CD4-positive, alpha-beta T cell treated with Interleukin-4 for 1 hour (primary cell): ENCODE measurements at places on chromosomes 12 and 14.

- DNase-seq = no peak
Measured at GRCh38 chr14:55662752-55663151, 82.7 kb downstream of the KTN1 start.

DNA sequence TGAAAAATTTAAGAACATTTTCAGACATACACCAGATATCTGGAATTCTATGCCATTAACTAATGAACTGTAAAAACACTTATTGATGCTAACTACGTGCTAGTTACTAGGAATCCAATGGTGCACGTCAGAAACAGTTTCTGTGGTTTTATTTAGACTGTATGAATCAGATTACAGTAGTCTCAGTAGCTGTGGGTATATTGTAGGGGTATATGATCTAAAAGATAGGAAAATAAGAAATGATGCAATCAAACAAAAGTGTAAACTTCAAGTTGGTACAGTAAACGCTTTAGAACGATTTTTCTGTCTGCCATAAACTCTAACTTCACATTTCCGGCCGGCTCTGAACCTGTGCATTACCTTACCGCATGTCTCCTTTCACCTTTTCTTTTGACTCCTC, 2.3 kb downstream of the ABCC9 start:
- no peak for DNase-seq

DNA sequence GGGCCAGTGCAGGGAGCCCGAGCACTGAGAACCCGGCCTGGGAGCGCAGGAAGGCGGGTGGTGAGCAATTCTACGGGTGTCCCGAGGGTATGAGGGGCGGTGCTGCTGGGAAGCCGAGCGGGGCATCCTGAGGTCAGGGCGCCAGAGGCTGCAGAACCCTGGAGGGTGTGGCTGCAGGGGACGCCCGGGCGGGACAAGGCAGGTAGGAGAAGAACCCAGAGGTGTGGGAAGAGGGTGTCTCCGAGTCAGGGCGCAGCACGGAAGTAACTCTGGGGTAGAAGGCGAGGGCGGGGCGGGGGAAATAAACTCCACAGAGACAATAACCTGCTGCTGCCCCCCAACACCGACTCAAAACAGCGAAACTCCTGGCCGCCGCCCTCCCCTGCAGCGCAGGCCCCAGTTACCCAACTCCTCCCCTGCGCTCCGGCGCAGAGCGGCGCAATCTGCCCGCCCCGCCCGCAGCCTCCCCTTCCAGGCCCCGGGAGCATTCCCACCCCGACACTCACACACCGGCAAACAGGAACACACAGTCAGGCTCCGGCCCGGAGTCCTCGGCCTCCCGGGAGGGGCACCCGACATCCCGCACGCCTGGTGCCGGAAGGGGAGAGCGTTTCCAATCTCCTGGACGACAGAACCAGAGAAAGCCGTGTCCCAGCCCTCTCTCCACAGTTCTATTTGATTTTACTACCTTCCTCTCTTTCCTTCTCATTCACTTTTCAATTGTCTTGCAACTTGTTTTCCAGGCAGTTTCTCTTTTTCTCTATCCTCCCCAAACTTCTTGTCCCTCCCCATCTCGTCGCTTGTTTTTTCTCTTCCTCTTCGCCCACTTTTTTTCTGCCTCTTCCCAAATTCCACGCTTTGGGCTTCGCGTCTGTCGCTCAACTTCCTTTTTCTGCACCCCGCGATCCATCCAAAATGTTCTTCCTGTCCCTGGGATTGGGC, 2.4 kb downstream of the HRK start:
- no peak for DNase-seq

DNA sequence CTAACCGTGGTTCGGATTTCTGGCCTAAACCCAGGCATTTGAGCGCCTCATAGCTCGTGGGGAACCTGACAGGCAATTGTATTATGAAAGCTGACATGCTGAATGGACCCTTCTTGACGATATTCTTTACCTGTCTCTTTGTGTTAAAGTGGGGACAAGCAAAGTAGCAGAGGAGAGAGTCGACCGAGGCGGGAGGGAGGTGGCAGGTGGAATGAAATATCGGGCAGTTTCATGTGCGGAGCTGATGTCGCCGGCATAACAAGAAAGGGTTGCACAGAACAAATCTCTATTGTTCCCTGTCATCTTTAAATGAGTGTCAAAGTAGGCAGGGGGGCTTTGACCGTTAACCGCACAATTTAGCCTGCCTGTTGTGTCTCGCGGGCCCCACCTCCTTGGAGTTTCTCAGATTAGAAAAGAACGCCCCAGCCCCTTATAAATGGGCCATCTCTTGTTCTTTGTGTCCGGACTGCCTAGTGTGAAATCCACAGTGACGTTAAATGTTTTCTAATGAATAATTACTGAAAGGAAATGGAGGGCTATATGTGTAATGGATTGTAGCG, 11.5 kb downstream of the MYO1H start:
- no peak for DNase-seq

DNA sequence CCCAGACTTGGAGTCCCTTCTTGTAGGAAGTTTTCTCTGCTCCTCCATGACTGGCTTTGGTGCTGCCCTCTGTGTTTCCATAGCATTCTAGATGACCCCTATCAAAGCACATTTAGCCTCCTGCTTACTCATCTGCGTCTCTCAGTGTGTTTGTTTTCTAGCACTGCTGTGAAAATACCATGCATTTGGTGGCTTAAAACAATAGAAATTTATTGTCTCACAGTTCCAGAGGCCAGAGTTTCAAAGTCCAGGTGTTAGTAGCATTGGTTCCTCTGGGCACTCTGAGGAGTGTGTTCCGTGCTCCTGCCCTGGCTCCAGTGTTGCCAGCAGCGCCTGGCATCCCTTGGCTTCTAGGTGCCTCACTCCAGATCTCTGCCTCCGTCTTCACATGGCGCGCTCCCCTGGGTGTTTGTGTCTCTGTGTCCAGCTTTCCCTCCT, 86.1 kb downstream of the CACNA1C start:
- DNase-seq = no peak

- DNase-seq = no peak
Measured at GRCh38 chr12:16893426-16893825, 287.5 kb upstream of the LMO3 start.

GRCh38 chr14:64680013-64680713, 24.1 kb upstream of the PLEKHG3 start:
- DNase-seq = no peak

DNA sequence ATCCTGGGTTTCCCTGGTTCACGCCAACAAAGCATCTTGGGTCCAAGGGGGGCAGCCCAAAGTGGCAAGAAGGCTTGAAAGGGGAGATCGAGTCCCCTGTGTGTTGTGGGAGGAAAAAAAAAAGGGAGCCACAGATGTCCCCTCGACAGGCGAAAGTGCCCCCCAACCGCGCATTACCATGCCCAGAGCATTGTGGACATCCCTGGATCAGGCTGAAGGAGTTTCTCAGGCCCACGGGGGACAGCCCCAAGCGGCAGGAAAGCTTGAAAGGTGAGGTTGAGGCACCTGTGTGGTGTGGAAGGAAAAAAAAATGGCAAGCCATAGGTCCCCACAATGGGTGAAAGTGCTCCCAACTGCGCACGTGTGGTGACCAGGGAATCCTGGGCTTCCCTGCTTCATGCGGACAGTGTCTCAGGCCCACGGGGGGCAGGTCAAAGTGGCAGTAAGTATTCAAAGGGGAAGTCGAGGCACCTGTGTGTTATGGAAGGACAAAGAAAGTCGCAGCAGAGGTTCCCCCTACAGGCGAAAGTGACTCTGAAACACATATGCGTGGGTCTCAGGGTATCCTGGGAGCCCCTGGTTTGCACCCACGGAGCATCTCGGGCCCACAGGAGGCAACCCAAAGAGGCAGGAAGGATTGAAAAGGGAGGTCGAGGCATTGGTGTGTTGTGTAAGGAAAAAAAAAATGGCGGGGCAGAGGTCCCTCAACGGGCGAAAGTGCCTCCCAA, 580.1 kb downstream of the ALG10 start:
- no peak for DNase-seq

DNA sequence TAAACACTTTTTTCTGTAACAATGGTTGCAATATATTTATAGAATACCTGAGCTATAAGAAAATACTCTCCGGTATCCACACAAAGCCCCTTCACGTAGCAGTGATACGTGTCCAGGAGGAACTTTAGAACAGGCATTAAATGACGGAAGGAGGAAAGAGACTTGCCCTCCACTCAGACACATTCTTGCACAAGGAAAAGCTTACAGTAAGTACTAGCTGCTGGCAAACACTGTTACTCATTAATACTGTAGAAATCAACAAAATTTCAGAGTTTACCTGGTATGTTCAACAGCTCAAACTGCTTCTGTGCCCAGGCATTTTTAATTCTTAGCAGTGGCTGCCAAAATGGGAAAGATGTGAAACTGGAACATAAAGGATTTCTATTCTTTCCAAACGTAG, 41.7 kb downstream of the PRKD1 start:
- DNase-seq = no peak

- no peak for DNase-seq
Measured at GRCh38 chr12:76697849-76698248, 66.1 kb upstream of the ZDHHC17 start.

DNA sequence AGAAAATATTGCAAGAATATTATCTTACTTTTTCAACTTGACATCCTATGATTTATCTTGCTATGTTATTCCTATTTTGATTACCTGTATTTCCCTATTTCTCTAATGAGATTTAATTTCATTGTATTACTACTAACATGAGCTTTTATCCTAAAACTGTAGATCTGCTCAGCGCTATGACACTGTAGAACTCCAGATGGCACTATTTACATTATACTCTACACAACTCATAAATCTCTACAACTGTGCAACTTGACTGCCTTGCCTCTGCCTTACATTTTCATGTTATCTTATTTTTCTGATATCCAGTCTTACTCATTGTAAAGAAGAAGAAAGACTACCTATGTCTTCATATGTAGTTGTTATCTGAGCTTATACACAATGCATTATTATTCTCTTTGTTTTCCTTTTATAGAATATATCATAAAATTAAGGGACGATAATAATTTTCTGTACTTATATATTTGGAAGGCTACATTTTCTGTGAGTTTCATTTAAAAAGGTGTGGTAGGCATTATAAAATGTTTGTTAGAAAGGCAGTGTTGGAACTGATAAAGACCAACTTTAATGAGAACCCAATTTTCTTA, 24.1 kb downstream of the NUP37 start:
- no peak for DNase-seq
